Vagina (tissue), 2 donors: ENCODE measurements at places on chromosomes 5 and 9.

- no peak for DNase-seq
Observed at GRCh38 chr5:149859746-149860145, 84.8 kb downstream of the PDE6A start.

DNA sequence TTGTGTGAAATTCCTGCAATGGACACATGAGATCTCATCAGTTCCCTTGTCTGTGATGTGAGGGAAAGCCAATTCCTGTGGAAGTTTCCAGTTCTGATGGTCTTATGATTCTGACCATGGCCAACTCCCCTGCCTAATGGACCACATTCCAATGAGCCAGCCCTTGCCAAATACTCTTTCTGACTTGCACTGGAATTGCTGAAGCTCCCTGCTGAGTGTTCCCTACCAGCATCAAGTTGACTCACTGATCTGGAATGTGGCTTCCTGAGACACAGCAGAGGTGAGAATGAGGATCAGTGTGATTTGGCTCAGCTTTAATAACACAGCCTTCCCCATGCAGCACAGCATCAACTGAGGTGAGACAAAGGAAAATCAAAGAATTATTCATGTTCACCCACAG, 427.8 kb downstream of the KDM4C start:
- no peak for DNase-seq

- no peak for DNase-seq
Observed at GRCh38 chr9:70415041-70415440, 584 bp upstream of the KLF9 start.

GRCh38 chr5:154078272-154078671, 39.5 kb downstream of the MFAP3 start:
- no peak for DNase-seq

DNA sequence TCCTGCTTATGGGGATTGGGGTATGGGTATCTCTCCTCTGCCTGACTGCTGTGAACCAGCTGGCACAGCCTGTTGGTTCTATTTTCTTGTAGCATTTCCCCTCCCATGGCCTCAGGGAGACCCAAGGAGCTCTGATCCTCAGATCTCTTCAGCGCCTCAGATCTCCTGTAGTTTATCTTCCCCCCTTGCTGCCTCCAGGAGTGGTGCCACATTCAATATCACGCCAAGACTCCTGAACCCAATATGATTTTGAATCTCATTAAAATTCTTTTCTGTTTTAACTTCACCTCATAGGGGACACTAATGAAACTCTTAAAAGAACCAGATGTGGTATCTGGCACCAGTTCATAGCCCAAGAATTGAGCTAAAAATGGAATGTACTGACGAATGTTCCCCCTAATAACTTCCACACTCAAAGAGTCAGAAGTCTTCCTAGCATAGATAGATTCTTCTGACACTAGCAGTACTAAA, 59.6 kb upstream of the LIFR start:
- DNase-seq, result no peak

GRCh38 chr5:44927115-44927733, 118.5 kb downstream of the MRPS30 start:
- no peak for DNase-seq

- no peak for DNase-seq
Observed at GRCh38 chr9:104869811-104870210, 58.1 kb downstream of the ABCA1 start.

DNA sequence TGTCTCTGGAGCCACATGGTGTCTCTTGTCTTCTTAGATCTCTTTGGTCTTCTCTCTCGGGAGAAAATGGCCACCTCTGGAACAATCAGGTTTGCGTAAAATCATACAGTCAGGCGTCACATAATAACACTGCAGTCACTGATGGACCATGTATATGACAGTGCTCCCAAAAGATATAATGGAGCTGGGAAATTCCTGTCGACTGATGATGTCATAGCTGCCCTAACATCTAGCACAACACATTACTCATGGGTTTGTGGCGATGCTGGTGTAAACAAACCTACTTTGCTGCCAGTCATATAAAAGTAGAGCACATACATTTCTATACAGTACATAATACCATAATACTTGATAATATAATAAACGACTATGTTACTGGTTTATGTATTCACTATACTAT, 30.1 kb upstream of the RAI14 start:
- DNase-seq, result peak; percentile 25

GRCh38 chr9:124120272-124120671, 108.7 kb downstream of the LHX2 start:
- no peak for DNase-seq

- DNase-seq, result no peak
Observed at GRCh38 chr5:67652201-67652600, 455.6 kb upstream of the CD180 start.

GRCh38 chr9:21172156-21172555, 5.7 kb upstream of the IFNA21 start:
- DNase-seq, result no peak

DNA sequence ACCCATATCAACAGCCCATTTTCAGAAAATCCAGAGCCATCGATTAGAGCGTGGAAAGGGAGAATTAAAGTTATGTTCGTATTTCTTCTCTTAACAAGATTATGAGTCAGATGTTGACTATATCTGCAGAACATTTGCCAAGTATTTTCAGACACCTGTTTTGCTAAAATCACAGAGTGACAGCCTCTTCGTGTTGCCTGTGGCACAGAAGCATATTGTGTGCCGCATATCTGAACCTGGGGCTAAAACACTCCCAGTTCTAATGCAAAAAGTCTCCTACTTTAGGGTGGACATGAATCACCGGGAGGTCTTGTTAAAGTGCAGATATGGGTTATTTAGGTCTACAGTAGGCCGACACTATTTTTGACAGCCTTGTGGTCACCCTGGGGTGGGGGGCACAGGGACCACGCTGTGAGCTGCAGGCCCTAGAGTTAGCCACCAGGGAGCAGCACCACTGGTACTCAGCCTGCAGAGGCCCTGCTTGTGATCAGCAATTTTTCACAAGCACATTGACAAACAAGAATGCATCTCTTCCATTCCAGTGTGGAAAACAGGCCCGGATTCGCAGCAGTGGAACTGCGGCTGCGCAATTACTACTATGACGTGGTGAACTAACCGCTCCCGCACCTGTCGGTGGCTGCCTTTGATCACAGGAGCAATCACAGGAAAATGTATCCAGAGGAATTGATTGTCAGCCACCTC, 93.5 kb downstream of the SYK start:
- DNase-seq, result no peak

- DNase-seq, result no peak
Observed at GRCh38 chr9:136115206-136115605, 3.5 kb downstream of the TMEM250 start.

- no peak for DNase-seq
Observed at GRCh38 chr9:124239249-124240073, 18.3 kb upstream of the NEK6 start.

GRCh38 chr9:81829195-81829882, 98.9 kb upstream of the SPATA31D4 start:
- no peak for DNase-seq
